Cortex of kidney (tissue), 1 donor: ENCODE measurements at places on chromosomes 5 and 9.

GRCh38 chr9:123487944-123488548, 132.0 kb downstream of the CRB2 start:
- DNase-seq, result no peak

DNA sequence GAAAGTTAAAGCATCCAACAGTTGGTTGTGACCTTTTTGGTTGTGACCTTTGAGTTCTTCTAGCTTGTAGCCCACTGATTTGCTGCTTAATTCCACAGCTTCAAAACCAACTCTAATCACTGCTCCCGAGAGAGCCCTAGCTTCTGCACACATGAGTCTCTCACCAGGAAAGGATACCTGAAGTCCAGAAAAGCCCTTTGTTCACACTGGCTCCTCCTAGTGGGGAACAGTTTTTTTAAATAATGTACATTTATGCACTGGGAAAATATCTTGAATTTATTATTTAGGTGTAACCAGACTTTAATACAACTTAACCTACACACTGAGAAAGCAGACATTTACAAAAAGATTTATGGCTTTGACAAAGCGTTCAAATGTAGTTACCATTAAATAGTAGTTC, 120.2 kb upstream of the CCDC152 start:
- DNase-seq, result no peak

GRCh38 chr5:15525703-15526275, 25.8 kb downstream of the FBXL7 start:
- DNase-seq, result no peak

- no peak for DNase-seq
These were observed 81.8 kb upstream of the FANCC start for GRCh38 chr9:95399261-95399660.

- no peak for DNase-seq
These were observed 10.1 kb downstream of the NPR2 start for GRCh38 chr9:35801328-35802128.

GRCh38 chr9:3852545-3852944, 326.7 kb upstream of the RFX3 start:
- no peak for DNase-seq

DNA sequence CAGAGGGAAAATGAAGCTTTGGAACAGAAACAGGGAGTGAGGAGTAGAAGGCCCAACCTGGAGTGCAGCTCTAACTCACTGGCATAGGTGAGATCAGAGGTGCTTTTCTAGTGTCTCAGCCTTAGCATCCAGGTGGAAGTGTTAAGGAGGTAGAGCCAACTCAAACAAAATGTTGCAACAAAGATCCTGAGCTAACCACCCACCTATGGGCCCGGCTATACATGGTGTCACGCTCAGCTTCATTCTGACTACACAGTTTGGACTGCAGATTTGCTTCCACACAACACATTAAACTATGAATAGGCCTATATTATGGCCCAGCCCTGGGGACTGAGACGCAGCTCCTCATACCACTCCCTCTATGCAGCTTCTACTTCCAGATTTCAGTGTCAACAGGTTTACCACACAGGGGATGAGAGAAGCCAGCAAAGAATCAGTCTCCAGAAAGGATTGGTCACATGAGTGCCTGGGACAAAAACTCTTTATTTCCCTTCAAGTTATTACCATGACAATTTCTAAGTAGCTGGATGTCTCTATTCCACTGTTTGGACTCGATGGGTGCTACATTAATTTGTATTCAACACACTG, 9.0 kb downstream of the C5orf63 start:
- DNase-seq, result no peak

DNA sequence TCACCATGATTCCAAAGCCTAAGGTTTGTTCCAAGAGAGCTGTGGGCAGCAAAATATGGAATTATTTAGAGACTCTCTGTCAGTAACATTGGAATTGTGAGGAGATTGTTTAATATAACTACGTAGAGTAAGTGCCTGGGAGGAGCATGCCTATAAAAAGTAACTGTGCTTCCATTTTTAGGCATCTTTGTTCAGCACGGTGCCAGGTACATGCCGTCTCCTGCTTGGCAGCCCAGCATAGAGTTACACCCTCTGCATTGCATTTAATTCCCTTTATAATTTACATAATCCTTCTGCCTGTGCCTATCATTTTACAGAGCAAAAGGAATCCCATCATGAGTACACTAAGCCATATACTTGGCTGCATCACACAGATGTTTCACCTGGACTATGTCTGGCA, 32.1 kb upstream of the ALDH1A1 start:
- DNase-seq, result no peak

- DNase-seq, result no peak
These were observed 297.4 kb upstream of the TAS2R1 start for GRCh38 chr5:9927521-9927997.

- no peak for DNase-seq
These were observed 1.4 kb downstream of the ANKRA2 start for GRCh38 chr5:73564018-73564417.

DNA sequence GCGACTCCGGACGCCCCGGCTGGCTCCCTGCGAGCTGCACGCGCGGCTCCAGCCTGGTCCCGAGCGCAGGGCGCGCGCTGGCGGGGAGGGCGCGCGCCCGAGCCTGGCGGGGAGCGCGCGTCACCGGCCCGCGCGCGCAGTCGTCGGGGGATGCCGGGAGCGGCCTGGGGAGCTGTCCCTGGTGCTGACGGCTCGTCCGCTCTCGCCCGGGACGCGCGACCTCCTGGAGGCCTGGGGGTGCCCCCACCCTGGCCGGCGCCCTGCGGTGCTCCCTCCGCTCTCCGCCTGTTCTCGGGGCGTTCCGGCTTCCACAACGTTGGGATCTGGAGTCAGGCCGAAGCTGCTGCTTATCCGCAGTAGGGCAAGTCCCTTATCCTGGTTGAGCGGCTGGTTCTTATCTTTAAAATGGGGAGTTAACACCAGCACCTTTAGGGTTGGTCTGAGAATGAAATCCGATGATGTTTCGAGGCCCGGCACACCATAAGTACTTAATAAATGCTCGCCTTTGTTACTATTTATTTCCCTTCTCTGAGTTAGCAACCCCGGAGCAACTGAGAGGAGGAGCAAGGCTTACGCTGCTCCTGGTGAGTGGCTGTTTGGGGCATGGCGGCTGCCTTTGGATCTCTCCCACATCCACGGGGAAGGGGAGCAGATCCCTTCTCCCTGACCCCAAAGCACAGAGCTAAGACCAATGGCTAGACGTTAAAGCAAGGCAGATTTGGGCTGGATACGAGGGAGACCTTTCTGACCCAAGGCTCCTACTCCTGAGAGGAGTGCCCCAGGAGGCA, at the start of gene FAM163B:
TSS of gene FAM163B (minus strand) at position 79 of the 788 bp plus-strand sequence. CDS start 29,166 bp downstream, outside the sequence.
- DNase-seq, result no peak

DNA sequence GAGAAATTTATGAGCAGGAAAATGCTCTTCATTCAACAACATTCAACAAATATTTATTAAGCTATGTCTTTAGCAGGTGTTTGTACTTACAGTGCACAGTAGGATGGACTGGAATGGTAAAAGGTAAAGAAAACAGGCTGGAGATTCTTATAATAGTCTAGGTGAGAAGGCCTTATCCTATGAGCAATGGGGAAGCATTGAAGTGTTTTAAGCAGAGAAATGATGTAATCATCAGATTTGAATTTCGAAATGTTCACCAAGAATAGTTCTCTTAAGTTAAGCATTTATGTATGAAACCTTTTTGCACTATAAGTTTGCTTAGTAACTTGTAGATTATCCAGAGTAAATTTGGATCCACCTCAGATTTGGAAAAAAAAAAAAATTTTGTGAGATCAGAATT, 209.3 kb downstream of the NR3C1 start:
- no peak for DNase-seq

DNA sequence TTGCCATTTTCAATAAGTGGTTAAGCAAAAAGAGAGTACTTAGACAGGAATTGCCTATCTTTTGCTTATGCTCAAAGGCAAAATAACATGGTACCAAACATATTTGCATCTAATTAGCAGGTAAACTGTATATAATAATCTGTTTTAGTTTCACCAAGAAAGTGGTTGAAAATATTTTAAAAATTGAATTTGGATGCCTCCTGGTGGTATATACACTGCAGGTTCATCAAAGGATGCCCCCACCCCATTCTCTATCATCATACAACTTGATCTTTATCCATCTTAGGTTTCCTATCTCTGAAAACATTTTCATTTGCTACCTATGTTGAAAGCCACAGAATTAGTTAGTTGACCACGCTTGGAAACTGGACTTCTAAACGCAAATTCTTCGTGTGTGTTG, 47.0 kb upstream of the MROH2B start:
- no peak for DNase-seq
